T1000 (cell line): ENCODE measurements at places on chromosomes 2 and 18.

- DNase-seq: no peak
Observed at GRCh38 chr2:220811115-220811514, 761.0 kb downstream of the EPHA4 start.

- DNase-seq: no peak
Observed at GRCh38 chr18:49495076-49495475, 8.0 kb upstream of the C18orf32 start.

- DNase-seq: peak; percentile 44
Observed at GRCh38 chr2:216775043-216775453, 79.7 kb upstream of the IGFBP5 start.

DNA sequence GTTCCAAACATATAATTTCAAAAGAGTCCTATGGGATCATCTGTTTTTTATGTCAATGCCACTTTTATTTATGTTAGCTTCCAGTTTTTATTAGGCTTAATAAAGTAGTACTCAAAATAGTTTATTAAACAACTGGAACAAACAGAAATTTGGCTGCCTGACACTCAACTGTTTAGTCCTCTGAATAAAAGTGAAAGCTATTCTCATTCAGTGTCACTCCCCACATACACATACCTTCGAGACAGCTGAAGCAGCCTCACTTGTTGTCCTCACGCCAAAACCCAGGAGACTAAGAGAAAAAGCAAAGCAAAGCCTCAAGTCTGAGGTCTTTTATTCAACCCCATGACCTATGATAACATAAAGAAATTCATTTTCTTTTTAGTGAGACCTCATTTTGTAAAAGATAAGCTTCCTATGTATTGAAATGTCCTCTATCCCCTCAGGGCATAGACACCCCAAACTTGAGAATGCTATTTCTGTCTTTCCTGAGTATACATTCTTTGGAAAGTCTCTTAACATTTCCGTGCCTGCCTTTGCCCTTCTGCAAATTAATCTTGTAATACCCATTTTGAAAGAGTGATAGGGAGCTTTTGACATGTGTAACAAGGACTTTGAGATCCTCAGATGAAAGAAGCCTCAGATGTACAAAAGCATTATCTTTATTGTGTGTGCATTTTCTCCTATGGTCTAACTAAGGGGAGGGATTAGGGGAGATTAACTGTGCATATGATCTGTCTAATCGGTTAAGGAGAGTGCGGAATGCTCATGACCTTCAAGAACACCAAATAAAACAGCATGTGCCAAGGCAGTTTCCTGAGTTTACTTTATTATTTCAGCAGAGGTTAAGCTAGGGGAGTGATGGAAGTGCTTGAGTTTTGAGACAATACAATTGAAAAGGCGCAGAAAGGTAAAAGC is 1523.7 kb upstream of the PIK3C3 start:
- no peak for DNase-seq

GRCh38 chr2:240329778-240330177 is 105.7 kb upstream of the GPC1 start:
- no peak for DNase-seq

DNA sequence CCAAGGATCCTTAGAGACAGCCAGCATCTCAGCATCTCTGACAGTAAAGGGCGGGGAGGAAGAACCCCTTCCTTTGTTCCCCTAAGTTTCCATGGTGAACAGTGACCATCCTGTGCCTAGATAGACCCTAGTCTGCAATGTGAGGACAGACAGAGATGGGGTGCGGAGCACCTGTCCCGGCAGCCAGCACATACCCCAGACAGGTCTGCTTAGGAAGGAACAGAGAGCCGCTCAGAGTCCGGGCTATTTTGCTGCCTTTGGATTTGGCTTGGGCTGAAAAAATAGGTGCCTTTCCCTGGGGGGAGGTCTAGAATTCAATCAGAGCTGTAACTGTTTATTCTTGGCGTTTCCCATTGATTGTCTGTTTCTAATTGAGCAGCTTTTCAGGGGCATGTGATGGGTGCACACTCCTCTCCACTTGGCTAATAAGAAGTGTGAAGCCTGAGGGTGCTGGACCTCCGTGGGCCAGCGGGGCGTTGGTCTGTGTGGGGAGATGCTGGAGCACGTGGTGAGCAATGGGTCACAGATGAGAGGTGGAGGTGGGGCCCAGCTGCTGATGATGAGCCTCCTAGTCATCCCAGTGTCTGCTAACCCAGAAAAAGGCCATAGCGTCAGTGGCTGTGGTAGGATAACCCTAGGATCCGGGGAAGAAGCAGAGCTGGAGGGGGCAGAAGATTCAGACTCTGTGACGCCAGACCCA is 236.8 kb downstream of the SEPTIN10 start:
- DNase-seq: no peak

GRCh38 chr2:6067806-6068205 is 375.6 kb downstream of the SOX11 start:
- DNase-seq: no peak

DNA sequence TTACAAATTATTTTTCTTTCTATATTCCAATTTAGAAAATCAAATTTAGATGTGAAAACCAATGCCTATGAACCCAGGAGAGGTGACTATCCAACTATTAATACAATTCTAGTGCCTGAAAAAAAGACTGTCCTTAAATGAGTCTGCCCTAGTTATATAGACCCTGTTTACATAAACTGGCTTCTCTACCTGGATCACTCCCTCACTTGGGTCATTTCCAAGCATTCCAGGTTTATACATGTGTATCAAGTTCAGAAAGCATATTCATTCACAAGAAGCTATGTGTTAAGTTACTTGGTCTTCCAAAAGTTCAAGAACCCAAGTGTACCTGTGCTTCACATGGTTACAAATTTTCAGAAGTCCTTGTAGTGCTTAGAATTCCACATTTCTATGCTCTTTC is 8.3 kb downstream of the ZNF385B start:
- DNase-seq: no peak

DNA sequence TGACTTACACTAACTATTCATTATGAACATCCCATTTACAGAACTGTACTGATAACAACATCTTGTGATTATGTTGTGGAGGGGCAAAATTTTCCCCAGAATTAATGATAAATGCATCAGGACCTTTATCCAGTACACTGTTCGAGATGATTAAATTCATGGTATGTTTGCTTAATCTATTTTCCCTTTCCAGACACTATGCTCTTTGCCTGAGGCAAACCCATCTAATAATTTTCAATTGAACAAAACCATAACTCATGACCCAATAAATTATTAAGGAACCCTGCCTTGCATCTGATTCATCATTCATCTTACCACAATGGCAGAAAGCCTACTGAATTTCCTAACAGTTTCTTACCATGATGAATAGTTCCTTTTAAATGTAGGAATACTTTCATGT is 385.0 kb downstream of the DSEL start:
- DNase-seq: no peak

DNA sequence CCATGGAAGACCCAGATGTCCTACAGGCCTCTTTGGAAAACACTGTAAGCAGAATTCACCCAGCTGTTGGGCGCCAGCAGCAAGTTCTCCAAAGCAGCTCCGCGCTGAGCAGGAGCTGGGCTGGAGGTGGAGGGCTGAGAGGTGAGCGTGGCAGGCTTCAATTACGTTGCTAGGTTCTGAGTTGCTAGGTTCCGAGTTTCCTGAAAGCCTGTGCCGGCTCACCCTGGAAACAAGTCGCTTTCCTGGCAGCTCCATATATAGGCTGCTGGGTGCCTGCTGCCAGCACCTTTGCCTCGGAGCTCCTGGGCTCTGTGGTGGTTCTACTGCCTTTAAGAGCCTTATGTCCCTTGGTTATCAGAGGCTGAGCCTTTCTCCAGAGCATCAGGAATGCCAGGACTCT is 14.4 kb upstream of the EGR4 start:
- no peak for DNase-seq

GRCh38 chr2:119696494-119697030 is 17.6 kb downstream of the TMEM177 start:
- no peak for DNase-seq

DNA sequence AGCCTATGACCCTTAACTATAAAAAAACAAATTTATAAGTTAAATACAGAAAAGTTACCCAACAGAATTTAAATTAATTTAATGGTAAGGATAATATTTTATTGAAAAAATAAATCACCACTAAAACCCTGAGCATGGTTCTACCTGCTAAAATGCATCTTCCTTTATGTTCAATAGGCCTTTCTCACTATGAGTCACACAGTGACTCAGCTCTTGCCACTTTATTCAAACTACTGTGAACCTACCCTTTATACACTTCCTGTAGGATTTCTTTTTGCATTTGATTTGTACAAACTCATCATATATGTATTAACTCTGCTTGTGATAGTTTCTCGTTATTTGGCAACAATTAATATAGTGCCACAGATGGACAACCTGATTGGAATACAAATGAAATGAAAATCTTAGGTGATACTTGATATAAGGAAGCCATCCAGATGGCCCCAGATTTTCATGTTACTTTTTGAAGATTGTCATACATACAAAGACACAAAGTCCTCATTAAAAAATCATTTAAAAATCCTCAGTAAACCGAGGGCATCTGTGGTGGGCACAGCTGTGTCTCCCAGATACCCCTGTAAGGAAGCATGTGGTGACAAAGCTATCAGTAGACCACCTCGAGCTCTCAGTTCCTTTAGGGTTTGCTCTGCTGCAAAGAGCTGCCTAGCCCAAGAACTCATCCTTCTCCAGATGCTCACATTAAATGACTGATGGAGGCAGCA is 55.2 kb upstream of the COBLL1 start:
- DNase-seq: no peak

- peak; percentile 3 for DNase-seq
Observed at GRCh38 chr18:70454704-70455322, 166.0 kb downstream of the SOCS6 start.

GRCh38 chr18:35526495-35527059 is 28.8 kb upstream of the INO80C start:
- no peak for DNase-seq

- DNase-seq: no peak
Observed at GRCh38 chr18:59681521-59682004, 15.7 kb downstream of the CCBE1 start.

DNA sequence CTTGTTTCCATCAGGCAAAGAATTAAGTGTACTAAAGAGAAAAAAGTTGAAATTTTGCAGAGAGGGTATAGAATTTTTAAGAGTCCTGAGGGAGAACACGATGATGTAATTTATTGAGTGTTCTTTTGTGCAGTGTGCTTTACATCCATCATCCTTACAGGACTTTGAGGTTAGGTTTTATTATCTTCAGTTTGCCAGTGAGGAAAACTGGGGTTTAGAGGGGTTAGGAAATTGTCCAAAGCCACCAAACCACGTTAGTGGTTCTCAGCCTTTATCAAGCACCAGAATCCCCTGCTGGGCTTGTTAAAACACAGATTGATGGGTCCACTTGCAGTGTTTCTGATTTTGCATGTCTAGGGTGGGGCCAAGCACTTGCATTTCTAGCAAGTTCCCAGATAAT is 277.5 kb downstream of the KCNS3 start:
- no peak for DNase-seq

DNA sequence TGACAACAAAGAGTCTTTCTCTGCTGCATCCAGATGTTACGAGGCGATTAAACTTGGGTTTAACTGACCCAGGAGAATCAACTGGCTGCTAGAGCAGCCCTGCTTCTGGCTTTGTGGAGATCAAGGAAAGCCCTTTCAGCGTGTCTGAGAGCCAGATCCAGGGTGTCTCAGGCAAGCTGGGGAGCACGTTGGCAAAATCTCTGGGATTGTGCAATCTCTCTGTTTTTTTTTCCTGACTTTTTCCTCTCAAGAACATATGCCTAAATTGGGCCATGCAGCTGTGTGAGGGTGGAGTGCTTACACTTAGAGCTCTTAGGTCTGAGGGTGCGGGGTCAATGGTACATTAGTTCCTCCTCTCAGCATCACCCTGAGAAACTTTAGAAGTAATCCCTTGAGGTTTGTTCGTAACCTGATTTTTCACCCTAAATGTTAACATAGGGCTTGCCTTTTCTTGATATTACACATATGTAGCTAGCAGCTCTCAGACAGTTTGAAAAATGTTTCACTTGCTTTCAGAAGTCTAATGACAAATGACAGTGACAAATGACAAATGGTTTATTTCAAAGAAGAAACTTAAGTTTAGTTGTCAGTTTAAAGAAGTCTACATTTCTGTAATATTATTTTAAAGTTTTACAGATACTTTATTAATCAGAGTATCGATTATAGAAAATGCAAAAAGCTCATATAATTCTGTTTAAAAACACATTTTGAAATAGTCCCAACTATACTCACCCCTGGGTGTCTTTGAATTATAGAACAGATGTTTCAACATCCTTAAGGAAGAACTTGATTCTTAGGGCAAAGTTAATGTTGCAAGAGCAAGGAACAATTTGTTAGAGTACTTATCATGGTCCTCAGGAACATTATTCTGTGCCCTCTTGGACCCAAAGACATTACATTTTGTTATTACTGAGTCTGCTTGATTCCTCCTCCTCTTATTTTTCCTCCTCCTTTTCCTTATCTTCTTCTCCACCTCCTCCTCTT is 38.4 kb upstream of the ZSWIM2 start:
- no peak for DNase-seq

- DNase-seq: no peak
Observed at GRCh38 chr2:238701341-238702206, 146.3 kb upstream of the TWIST2 start.

- DNase-seq: no peak
Observed at GRCh38 chr18:39638224-39638623, 2072.6 kb upstream of the CELF4 start.

GRCh38 chr18:72378016-72378415 is 166.1 kb downstream of the CBLN2 start:
- DNase-seq: no peak

GRCh38 chr2:232211743-232212686 is 166.5 kb upstream of the ALPP start:
- DNase-seq: no peak

DNA sequence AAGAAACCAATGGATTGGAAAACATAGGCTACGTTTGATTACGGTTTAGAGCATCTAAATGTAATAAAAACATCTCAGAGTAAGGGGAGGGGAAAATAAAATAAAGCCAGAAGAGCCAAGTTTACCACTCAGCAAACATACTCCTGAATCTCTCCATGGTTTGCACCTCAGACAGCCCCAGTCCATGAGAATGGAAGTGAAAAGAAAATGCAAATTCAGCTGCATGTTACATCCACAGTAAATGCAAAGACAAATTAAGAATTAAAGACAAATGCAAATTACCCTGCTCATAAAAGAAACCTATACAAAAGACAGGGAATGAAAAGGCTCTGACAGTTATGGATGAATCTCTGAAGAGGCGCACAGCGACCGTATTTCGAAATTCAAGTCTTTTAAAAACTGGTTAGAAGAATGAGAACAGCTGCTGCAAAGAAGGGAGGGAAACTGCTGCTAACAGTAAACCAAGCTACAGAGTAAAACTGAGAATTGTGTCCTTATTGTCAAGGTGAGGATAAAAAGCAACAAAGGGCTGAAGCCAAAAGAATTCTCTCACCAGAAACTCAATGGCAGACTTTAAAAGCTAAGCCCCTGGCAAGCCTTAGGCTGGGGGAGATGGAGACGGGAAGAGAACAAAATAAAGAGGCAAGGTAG is 197.9 kb upstream of the ACVR2A start:
- no peak for DNase-seq

GRCh38 chr18:24506175-24506574 is 45.7 kb downstream of the HRH4 start:
- DNase-seq: no peak

- no peak for DNase-seq
Observed at GRCh38 chr2:195214072-195214471, 443.0 kb upstream of the SLC39A10 start.

- no peak for DNase-seq
Observed at GRCh38 chr2:39121523-39122063, 742 bp upstream of the SOS1 start.

GRCh38 chr2:45932278-45932975 is 281.0 kb downstream of the PRKCE start:
- DNase-seq: no peak
